A549 treated with RU486 at 1 μM for 4 hours (cell line): ENCODE measurements at places on chromosomes 2 and 18. TPM values are rescaled to one million over a fixed set of nuclear protein-coding genes. Genes with fewer than 3 reads are reported as not detected.

IL1RL1 gene
- 0.90 to 1.2 TPM (median 1.0 TPM) in 5 replicates for total RNA-seq

CXCR4 gene
- total RNA-seq: 0.29 to 0.65 TPM (median 0.42 TPM) in 5 replicates

CCDC178 gene
- not detected in 5 replicates for total RNA-seq

TMEM182 gene
- total RNA-seq: 3.6 to 5.7 TPM (median 3.7 TPM) in 5 replicates

GCKR gene
- 0.17 to 0.62 TPM (median 0.42 TPM) in 4 of 5 replicates, not detected in the other for total RNA-seq

SPATA3 gene
- total RNA-seq: not detected in 5 replicates

C2orf78 gene
- not detected in 5 replicates for total RNA-seq

NT5DC4 gene
- total RNA-seq: 0.05 to 0.13 TPM in 2 of 5 replicates, not detected in the others

FAM228A gene
- total RNA-seq: not detected in 5 replicates

MARCO gene
- total RNA-seq: 0.08 to 0.23 TPM in 2 of 5 replicates, not detected in the others

COA5 gene
- 14.6 to 22.9 TPM (median 21.3 TPM) in 5 replicates for total RNA-seq

GRHL1 gene
- total RNA-seq: 0.73 to 2.7 TPM (median 1.2 TPM) in 5 replicates

RAPGEF4 gene
- 0.11 to 0.23 TPM (median 0.12 TPM) in 5 replicates for total RNA-seq

ATP6V1C2 gene
- total RNA-seq: 0.06 to 0.30 TPM (median 0.14 TPM) in 5 replicates

AQP4 gene
- not detected in 5 replicates for total RNA-seq

LOXHD1 gene
- not detected in 5 replicates for total RNA-seq

GNLY gene
- not detected in 5 replicates for total RNA-seq

SPR gene
- total RNA-seq: 89.5 to 146 TPM (median 142 TPM) in 5 replicates

ALPI gene
- not detected in 5 replicates for total RNA-seq

EGR4 gene
- total RNA-seq: 0.17 to 0.37 TPM (median 0.27 TPM) in 5 replicates

TLK1 gene
- total RNA-seq: 21.3 to 29.5 TPM (median 24.0 TPM) in 5 replicates

TPO gene
- 0.06 to 0.40 TPM (median 0.20 TPM) in 5 replicates for total RNA-seq

ZNF385B gene
- total RNA-seq: not detected in 5 replicates

ALK gene
- total RNA-seq: not detected in 5 replicates

ABCG5 gene
- not detected in 5 replicates for total RNA-seq

MAIP1 gene
- total RNA-seq: 32.3 to 42.5 TPM (median 38.0 TPM) in 5 replicates

INPP5D gene
- 0.43 to 1.4 TPM (median 0.51 TPM) in 5 replicates for total RNA-seq

PROKR1 gene
- not detected in 5 replicates for total RNA-seq

EVA1A gene
- total RNA-seq: 12.3 to 18.2 TPM (median 14.5 TPM) in 5 replicates

SOX11 gene
- total RNA-seq: not detected in 5 replicates
